ENCODE measurements at places on chromosomes 1 and 21.

DNA sequence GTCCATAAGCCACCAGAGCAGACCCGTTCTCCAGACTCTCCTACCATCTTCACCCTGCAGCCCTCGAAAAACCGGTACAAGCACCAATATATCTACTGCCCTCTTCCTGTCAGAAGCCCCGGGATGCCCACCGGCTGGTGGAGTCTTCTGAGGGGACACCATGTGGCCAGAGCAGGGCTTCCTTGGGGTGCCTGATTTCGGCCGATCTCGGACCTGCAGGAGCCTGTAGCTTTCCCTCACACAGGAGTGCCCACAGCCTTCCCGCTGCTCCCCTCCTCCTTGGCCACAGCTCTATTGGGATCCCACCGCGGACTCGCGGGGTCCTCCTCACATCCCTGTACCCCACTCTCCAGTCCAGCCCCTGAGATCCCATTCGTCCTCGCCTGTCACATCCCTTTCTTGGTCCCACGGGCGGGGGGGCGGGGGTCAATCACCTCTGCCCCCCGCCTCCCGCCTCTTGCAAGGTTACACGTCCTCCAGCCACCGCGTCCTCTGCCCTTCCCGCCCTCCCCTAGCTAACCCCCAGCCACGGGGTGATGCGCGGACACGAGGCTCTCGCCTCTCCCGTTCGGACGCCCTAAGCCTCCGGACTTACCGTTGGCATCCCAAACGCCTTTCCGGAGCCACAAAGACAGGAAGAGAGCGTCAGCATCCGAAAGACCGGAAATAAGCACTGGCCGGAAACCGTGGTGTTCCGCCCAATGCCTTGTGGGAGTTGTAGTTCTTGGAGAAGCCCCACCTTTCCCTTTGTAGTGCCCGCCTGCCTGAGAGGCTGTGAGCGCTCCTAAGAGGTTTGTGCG, at the start of gene SSR2:
Gene SSR2 (minus strand): TSS at position 659 of the 800 bp plus-strand sequence. CDS start 784 bp downstream, outside the sequence.
- DNase-seq: peak; percentile 68

DNA sequence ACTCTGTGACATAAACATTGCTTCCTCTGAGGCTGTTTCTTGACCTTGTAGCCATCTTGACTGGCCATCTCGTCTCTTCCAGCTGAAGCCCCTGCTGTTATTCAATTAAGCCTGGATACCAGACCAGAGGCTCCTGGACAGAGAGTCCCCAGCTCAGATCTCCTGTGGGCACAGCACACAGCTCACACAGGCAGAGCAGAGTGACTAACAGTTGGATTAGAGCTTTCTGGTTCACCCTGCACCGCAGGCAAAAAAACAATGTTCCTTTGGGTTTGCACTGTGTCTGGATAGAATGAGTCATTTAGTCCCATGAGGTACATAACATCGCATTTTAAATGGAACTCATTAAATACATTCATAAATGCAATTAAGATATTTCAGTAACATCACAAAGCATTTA, 33.4 kb upstream of the USH2A start:
- DNase-seq: no peak

DNA sequence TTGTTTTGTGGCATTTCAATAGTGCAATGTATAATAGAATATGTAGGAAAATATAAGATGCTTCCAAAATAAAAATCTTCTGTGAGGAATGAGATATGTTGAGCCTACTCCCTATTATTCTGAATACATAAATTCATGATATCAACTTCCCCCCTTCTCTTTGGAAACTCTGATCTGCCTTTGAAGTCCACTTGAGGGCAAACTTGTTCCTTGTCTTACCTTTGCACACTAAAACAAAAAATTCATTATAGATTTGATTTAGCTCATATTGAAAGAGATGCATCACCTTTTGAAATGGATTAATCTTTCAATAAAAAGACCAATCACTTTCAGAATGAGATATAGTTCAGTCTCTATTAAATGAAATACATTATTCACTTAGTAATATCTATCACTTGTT, 580.7 kb upstream of the ADGRL4 start:
- no peak for DNase-seq

- DNase-seq: no peak
Observed at GRCh38 chr1:182175361-182175931, 113.9 kb upstream of the ZNF648 start.

- no peak for DNase-seq
Observed at GRCh38 chr1:6198646-6199297, 623 bp downstream of the RPL22 start.

DNA sequence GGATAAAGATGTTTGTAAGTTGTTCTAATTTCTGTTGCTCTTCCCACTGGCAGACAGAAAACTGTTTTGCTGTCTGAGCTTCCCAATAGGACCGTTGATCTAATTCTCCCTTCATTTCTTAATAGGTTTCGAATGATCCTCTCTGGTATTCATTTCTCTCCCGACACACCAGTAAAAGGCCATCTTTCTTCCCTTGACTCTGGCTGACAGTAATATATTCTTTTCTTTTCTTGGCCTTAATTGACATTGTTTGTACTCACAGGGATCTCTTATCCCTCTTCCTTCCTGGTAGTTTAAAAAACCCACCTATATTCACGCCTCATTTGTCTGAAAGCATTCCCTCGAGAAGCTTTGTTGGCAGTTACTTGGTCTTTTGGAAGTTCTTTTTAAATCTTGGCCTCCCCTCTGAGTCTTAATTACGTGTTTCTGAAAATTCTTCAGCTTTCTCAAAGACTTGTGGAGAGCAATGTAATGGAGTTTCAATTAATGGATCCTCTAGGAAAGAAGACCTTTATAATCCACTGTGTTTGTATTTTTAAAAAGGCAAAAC, 40.3 kb downstream of the MAP10 start:
- DNase-seq: no peak

Measured in stimulated activated CD8-positive, alpha-beta memory T cell treated with anti-CD3 and anti-CD28 coated beads, Interleukin-4, amount 100 ng/mL, for 1 hour (primary cell).